ENCODE measurements at places on chromosomes 7 and 10. TPM values are rescaled to one million over a fixed set of nuclear protein-coding genes. Genes with fewer than 3 reads are reported as not detected.

The STOX1 gene
- 0.29 TPM for polyA plus RNA-seq

The EPO gene
- polyA plus RNA-seq = 0.06 TPM

The AKR1C1 gene
- 13.5 TPM for polyA plus RNA-seq

The SPDYE11 gene
- polyA plus RNA-seq = not detected

The C7orf33 gene
- polyA plus RNA-seq = not detected

The ZNF727 gene
- polyA plus RNA-seq = 0.26 TPM
